ENCODE measurements at places on chromosomes 5 and 9.

DNA sequence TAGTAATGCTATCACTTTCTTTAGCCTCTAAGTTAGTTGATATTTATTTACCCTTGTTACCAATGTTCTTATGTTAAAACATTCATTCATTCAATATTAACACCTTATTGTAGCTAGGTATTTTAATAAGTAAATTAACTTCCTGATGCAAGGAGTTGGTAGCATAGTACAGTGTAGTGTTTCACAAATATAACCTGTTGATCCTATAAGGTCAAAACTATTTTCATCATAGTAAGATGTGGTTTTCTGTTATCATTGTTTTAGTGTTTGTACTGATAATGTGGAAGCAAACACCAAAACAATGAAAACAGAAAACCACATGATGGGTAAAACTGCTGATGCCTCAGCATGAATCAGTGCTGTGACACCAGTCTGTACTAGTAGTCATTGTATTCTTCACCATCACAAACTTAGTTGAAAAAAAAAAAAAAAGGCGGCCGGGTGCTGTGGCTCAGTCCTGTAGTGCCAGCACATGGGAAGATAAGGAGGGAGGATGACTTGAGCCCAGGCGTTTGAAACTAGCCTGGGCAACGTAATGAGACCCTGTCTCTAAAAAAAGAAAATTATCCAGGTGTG, 36.5 kb downstream of the ZCCHC7 start:
- DNase-seq, result no peak

- no peak for DNase-seq
Measured at GRCh38 chr9:109441296-109441695, 56.8 kb downstream of the PTPN3 start.

DNA sequence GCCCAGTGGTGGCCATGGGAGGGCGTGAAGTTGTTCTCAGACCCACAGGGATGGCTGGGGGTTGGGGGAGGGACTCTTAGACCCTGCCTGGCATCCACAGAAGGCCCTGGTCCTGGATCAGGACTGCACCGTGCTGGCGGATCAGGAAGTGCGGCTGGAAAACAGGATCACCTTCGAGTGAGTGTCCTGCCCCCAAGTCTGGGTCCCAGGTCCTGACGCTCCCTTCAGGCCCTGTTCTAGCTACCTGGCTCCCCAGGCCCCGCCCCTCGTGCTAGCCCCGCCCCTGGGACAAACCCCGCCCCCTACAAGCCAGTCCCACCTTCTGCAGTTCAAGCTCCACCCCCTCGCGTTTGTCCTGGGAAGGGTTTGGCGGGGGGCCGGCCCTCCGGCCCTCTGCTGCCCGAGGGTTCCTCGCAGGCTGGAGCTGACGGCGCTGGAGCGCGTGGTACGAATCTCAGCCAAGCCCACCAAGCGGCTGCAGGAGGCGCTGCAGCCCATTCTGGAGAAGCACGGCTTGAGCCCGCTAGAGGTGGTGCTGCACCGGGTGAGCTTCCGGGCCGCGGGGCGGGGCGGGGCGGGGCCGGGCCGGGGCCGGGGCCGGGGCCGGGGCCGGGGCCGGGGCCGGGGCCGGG, 12.9 kb downstream of the RGS14 start:
- DNase-seq, result no peak

DNA sequence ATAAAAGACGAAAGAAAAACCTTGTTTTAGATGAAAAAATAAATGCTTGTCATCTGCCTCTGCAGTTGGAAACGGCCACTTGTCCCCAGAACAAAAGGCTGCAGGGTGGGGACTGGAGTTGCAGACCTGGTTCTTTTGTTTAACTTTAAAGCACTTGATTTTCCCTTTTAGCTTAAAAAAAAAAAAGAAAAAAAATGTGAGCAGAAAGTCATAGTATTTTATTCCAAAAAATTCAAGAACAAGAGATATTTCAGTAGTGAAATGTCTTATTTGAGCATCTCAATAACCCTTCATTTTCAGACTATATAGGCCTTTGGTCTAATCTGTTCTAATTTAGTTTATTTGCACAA, 1.8 kb downstream of the MAP1B start:
- no peak for DNase-seq

- DNase-seq, result no peak
Measured at GRCh38 chr5:76383126-76383832, 19.8 kb upstream of the IQGAP2 start.

DNA sequence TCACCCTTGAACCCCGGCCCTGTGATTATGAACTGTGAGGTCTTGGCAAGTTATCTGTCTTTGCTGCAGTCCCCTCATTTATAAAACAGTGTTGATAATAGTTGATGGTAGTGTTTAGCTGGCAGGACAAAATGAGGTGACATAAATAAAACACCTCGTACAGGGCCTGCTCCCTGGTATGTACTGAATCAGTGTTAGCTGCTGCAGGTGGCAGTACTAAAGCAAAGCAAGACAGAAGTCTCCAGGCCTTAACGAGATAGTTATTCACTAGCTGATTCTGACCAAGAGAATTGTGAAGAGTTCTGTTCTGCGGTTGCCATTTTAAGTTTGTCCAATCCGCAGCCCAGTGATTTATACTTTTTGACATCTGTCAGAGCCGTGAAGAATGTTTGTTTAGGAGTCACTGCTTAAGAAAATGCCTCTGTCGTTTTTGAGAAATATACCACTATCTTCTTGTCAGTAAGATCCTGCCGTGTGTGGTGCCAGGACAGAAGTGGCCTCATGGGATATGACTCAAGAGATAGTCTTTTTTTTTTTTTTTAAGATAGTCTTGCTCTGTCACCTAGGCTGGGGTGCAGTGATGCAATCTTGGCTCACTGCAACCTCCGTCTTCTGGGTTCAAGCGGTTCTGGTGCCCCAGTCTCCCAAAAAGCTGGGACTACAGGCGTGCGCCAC, 75.9 kb downstream of the KDM4C start:
- DNase-seq, result no peak

DNA sequence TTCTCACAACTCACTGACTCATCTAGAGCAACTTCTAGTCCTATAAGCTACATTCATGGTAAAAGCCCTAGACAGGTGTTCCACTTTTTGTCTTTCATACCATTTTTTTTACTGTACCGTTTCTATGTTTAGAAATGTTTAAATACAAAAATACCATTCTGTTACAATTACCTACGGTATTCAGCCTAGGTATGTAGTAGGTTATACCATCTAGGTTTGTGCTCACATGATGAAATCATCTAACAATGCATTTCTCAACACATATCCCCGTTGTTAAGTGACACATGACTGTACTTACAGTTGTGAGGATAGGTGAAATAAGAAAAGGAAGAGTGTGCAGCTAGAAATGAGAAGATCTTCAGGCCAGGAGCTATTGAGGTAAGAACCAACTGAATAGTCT, 6.2 kb downstream of the CENPK start:
- no peak for DNase-seq

GRCh38 chr9:33416996-33417395, 14.6 kb upstream of the AQP7 start:
- no peak for DNase-seq

DNA sequence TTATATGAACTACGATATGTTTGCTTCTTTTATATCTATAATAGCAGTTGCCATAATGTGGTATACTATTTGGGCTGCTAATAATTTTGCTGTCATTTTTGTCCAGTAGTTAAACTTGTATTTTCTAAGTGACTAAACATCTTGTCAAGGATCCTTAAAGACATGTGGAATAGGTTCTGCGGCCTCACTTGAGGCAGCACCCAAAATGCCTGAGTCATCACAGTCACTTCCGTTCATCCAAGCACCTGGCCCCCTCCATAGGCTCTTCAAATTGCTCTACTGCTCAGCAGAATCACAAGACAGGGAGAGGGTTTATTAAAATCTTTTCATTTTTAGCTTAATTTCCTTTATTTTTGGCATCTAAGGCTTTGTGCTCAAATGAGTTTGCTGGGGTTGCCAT, 259.1 kb downstream of the AOPEP start:
- DNase-seq, result no peak

DNA sequence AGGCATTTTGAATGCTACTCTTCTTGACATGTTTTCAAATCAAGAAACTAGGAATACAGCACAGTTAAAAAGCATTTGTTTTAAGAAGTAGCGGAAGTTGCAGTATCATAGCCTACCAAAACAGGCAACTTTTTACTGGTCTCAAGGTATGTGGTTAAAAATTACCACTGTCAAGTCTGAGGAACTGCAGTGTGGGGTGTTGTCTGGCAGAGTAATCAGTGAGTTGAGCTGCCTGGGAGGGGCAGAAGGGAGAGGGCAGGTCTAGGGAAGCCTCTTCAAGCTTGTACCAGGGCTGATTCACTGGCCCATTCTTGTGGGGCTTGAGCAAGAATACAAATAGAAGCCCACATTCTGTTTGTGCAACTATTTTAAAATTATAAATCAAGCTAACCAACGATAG, 42.4 kb upstream of the SV2C start:
- no peak for DNase-seq

DNA sequence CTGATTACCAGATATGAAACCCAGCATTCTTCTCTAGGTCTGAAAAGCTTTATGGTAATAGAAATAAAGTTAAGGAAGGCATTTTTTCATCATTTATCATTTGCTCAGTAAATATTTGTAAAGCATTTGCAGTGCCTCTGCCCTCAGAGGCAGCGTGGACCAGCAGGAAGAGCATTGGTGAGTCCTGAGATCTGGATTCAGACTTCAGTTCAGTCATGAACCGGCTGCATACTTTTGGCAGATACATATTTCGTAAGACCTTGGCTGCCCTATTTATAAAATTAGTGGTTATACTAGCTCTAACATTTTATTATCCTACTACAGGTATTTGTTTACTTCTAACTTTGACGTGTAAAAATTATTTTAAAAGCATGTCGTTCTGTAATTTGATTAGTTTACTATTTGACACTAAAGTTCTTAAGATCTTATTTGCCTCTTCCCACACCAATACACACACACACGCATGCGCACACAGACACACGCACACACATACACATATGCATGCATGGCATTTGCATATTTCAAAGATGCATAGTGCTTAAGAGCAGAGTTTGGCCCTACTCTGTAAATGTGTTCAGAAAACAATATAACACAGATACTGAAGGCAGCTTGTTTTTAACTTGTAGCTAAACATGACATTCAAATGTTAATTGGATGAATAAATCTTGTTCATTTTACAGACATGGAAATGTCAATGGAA, 101.9 kb downstream of the RPS23 start:
- DNase-seq, result no peak

DNA sequence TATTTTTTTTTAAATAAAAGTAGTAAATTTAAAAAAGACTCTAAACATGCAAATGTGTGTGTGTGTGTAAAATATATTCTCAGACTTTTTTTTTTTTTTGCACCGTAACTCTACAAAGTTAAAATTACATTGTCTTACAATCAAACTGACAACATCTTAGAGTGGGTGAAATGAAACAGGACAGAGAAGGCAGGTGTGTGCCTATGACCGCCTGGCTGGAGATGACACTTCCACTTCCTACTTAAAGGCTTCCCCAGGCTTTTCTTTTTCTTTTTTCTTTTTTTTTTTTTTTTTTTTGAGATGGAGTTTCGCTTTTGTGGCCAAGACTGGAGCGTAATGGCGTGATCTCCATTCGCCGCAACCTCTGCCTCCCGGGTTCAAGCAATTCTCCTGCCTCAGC, 2.7 kb upstream of the AK1 start:
- DNase-seq, result no peak

- DNase-seq, result no peak
Measured at GRCh38 chr9:31146485-31147166, 1237.8 kb upstream of the ACO1 start.

DNA sequence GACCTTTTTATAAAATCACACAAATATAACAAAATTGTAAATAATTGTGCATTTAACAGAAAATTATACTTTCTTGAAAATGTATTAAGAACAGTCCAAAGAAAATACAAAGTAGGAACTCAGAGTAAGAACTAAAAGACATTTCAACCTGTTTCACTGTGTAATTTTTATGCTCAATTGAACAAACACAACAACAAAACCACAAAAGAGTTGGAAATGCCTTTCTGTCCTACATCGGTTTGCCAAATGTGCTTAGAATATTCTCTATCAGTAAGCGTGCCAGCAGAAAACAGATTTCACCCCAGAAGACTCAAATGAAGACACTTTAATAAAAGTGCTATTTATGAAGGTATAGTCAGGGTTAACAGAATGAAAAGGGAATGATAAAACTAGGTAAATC, 592.1 kb downstream of the PRELID2 start:
- no peak for DNase-seq

DNA sequence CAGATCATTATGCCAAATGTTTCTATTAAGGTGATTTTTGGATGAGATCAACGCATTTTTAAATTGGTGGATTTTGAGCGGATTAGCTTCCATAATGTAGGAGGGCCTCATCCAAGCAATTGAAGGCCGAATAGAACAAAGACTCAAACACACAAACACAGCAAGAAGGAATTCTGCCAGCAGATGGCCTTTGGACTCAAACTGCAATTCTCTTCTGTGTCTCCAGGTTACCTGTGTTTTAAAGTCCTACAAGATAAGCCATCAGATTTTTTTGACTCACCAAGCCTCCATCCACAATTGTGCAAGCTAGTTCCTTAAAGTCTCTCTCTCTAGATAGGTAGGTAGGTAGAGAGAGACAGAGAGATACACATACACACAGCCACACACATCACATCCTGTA, 25.5 kb downstream of the CDH6 start:
- DNase-seq, result no peak

- DNase-seq, result no peak
Measured at GRCh38 chr5:120499876-120500563, 35.9 kb downstream of the PRR16 start.

DNA sequence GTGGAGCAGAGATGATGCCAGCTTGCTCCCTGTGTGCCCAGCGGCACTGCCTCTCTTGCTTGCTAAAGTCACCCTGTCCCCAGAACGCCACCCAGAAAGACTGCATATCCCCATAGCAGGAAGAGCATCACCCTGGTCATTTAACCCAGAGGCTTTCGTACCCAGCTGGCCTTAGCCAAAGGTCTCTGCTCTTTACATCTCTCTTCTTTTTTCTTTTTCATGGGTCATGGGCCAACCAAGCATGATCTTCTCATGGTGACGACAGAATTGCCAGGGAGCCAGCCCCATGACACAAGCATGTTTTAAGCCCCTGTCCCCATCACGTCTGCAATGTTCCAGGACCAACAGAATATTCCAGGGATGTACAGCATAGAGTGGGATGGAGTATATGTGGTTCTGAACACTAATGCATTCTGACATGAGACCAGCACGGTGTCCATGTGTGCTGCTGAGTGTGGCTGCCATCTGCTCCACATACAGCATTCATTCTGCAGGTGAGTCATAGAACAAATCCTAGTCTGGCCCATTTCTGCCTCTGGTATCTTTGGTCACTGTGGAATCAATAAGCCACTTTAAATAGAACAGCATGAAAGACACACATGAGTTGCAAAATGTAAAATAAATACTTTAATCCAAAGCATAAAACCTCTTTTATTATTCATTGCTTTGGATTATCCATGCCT, 203.0 kb downstream of the MED10 start:
- no peak for DNase-seq

DNA sequence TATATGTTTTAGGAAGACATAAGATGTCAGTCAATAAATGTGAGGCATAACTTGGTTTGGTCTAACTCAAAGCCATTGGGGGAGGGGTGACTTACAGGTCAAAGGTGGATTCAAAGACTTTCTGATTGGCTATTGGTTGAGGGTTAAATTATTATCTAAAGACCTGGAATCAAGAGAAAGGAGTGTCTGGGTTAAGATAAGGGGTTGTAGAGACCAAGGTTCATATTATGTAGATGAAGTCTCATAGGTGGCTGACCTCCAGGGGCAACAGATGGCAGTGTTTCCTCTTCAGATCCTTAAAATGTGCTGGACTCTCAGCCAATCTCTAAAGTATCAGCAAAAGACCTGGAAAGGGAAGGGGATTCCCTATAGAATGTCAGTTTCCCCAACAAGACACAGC, 51.3 kb upstream of the MINAR2 start:
- no peak for DNase-seq

GRCh38 chr5:124842725-124843595, 96.5 kb upstream of the ZNF608 start:
- DNase-seq, result no peak
